ENCODE measurements at places on chromosomes 6 and 20.

GRCh38 chr6:30819297-30819917 is 64.9 kb upstream of the DDR1 start:
- peak; percentile 80 for DNase-seq

- no peak for DNase-seq
Observed at GRCh38 chr20:58135441-58136148, 92.9 kb downstream of the ANKRD60 start.

DNA sequence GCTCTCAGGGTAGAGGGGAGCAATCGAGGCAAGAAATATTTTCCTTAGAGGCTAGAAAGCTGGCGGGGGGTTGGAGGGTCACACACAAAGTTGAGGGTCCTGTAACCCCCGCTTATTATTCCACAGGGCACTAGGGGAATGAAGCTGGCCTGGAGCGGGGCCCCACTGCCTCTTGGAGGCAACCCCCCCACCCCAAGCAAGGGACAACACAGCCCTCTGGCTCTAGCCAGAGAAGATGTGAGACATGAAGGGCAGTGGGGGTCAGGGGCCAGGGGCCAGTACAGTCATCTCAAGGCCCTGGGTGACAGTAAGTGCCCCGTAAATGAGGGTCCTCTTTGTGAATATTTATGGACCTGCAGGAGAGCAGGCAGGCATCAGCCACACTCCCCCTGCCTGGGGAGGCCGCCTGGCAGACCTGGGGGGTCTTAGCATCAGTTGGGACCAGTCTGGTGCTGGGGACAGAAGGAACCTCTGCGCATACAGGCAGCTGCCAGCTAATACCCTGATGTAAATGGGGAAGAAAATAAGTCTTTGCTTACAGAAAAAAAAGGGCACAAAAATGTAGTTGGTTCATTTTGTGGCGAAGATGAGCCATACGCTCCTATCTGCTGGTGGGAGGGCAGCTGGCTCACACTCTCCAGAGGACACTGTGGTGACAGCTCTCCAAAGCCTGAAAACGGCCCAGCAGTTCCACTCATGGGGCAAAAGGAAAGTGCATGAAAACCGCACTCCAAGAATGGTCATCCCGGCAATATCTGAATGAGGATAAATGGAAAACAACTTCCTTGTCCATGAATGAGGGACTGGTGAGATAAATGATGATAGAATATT is 21.9 kb downstream of the SPATA2 start:
- DNase-seq, result peak; percentile 69

GRCh38 chr20:11497545-11497944 is 420.1 kb upstream of the BTBD3 start:
- DNase-seq, result no peak

GRCh38 chr6:106974999-106975737 is 639 bp upstream of the CD24 start:
- DNase-seq, result peak; percentile 45

DNA sequence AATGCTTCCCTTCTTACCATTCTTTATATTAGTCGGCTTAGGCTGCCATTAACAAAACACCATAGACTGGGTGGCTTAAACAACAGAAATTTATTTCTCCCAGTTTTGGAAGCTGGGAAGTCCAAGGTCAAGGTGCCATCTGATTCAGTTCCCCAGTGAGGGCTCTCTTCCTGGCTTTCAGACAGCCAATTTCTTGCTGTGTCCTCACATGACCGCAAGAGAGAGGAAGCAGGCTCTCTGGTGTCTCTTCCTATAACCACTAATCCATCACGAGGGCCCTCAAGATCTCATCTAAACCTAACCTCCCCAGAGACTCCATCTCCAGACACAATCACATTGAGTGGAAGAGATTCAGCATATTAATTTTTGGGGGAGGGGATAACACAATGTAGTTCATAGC is 193.0 kb upstream of the SGK1 start:
- DNase-seq, result no peak

DNA sequence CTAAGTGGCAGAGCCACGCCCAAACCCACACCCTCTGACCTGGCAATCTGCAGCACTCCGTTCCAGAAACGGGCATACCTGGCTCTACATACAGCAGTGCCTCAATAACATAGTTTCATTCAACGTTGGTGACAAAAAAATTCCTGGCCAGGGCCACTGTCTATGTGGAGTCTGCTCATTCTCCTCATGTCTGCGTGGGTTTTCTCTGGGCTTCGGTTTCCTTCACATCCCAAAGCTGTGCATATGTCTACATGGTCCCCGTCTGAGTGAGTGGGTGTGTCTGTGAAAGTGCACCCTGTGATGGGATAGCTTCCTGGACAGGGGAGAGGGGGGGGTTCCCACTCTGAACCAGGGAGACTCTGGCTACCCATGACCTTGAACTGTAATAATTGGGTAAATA is 2.1 kb downstream of the KIAA0319 start:
- DNase-seq, result no peak

- no peak for DNase-seq
Observed at GRCh38 chr6:46583081-46583480, 69.5 kb downstream of the CYP39A1 start.

- DNase-seq, result no peak
Observed at GRCh38 chr6:89042664-89043063, 37.9 kb upstream of the PNRC1 start.

DNA sequence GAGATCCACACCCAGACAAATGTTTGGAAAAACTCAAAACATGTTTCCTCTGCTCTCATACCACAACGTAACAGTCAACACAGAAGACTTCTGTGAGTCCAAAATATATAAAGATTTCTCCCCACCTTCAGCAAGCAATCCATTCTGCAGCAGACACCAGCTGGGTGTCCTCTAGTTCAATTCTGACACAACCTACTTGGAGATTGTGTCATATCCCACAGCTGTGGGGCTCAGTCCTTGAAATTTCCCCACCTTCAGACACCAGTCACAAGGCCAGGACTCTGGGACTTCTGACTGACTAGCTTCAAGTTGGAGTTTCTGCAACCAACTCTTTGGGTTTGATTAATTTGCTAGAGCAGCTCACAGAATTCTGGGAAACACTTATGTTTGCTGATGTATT is 244.8 kb upstream of the CDYL start:
- no peak for DNase-seq

- DNase-seq, result no peak
Observed at GRCh38 chr20:8940326-8940725, 128.6 kb upstream of the PLCB4 start.

DNA sequence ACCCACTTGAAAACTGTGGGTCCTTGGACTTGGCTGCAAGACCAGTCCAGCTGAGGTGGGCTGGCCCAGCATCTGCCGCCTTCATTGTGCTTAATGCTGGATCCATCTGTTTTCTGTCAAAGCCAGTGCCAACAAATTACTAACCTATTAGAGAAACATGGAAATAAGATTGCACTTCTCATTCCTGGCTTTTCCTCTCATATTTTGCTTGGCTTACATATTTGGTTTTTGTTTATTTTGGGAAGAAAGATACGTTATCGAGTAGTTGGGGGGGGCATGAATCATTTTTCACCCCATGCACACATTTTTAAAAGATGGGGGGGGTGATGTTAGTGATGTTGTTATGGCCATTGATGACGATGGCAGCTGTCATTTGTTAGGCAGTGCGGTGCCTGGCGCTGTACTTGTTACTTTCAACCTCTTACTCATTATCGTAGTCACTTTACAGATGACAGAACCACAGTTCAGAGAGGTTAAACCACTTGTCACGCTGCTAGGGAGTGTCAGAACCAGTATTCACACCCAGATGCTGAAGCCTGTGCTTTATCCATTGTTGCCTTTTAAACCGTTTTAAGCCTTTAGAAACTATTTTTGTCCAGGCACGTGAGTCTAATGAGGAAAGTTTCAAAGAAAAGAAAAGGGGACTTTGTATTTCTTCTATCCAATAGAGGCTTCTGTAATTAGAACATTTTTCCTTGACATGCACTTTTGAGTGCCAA is 180.0 kb downstream of the TMEM242 start:
- DNase-seq, result peak; percentile 44

DNA sequence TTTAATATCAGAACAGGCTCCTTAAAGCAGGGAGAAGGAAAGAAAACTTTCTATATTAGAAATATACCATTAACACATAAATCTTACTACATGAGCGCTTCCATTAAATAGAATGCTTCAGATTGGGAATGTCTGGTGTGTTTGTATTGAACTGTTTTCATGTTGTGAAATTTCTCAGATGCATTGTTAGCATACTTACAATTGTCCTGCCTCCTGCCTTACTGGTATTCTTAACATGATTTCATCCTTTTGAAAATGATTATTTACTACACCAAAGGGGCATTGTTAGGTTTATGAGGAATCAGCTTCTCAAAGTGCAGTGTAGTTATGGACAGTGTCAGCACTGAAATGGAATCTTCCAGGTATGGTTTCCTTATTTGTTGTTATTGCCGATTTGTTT is 145.6 kb downstream of the MTFR2 start:
- DNase-seq, result no peak

Data from activated T-cell treated with anti-CD3 and anti-CD28 coated beads, Interleukin-2, amount 50 U/mL, for 48 hours (primary cell).